ENCODE measurements at places on chromosomes 16 and 17.

- no peak for DNase-seq
These were observed 216.5 kb downstream of the NTN1 start for GRCh38 chr17:9237661-9238301.

DNA sequence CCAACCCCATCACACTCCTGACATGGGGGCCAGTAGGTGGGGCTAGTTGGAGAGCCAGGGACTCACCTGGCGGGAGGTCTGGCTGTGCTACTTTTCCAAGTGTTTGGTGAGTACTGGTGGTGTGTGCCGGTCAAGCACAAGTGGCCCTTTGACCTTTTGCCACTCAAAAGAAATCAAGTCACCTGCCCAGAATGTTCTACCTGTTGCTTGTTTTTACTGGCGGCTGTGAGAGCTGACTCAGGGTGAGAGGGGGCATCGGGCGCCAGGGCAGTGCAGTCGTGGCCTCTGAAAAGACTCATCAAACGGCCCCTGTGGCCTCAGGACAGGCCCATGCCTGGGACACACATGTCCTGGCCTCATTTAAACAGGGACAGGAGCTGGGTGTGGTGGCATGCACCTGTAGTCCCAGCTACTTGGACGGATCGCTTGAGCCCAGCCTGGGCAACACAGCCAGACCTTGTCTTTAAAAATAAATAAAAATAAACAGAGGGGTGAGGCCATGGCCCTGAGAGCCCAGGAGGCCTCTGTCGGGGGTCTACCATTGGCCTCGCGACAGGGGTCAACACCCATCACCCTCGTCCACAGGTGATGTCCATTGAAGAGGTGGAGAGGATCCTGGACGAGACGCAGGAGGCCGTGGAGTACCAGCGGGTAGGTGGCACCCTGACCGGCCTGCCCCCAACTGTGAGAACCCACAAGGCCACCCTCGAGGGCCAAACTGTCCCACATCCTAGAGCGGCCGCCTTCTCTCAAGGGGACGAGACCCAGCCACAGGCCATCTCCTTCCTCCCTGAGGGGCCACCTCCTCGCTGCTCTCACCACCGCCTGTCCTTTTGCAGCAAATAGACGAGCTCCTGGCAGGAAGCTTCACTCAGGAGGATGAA, 5.0 kb downstream of the CHMP6 start:
- no peak for DNase-seq

- DNase-seq, result peak; percentile 89
These were observed 4.5 kb upstream of the TSPOAP1 start for GRCh38 chr17:58332778-58333735.

DNA sequence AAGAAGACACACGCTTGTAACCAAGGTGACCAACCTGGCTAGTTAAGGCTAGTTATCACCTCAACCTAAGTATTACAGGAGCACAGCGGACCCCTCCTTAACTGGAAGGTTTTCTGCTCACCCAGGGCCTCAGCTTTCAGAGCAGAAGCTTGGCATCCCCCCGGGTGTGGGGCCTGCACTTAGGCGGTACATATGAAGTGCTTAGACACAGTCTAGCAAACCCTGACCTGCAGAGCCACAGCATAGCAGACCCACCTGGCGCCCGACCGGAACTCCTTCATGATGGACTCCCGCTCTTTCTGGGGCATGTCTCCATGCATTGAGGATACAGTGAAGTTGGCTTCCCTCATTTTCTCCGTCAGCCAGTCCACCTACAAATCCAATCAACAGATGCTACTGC, 9.8 kb downstream of the EIF4A3 start:
- DNase-seq, result no peak

GRCh38 chr17:79890706-79891105, 51.5 kb upstream of the CBX4 start:
- no peak for DNase-seq

GRCh38 chr16:1809281-1809801, 15.8 kb upstream of the IGFALS start:
- no peak for DNase-seq
